Stimulated activated CD4-positive, alpha-beta T cell treated with anti-CD3 and anti-CD28 coated beads, Interleukin-15, amount 100 ng/mL, for 48 hours (primary cell): ENCODE measurements at places on chromosomes 12 and 14.

DNA sequence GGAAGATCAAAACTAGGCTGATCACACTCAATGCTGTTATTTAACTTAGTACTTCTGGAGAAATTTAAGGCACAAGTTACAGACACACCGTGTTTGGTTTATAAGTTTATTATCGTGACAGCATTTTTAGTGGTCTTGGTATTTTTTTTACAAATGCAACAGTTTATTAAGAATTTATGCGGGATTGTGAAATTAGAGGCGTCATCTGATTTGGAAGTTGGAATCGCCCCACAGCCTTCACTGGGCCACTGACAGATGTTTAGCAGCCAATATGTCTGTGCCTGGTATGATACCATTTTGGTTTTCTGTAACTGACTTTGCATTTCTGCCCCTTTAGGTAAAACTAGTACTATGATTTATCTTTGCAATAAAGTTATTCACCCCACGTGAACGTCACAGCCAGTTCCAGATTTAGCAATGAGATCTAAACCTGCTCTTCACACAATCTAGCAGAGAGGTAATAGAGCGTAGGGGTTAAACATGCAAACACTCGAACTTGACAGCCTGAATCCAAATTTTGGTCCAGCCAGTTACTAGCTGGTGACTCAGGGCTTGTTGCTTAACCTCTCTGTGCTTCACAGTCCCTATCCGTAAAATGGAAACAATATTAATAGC is 73.2 kb upstream of the SSTR1 start:
- DNase-seq: no peak

- no peak for DNase-seq
Measured at GRCh38 chr12:124915239-124916236, 1.1 kb upstream of the UBC start.

DNA sequence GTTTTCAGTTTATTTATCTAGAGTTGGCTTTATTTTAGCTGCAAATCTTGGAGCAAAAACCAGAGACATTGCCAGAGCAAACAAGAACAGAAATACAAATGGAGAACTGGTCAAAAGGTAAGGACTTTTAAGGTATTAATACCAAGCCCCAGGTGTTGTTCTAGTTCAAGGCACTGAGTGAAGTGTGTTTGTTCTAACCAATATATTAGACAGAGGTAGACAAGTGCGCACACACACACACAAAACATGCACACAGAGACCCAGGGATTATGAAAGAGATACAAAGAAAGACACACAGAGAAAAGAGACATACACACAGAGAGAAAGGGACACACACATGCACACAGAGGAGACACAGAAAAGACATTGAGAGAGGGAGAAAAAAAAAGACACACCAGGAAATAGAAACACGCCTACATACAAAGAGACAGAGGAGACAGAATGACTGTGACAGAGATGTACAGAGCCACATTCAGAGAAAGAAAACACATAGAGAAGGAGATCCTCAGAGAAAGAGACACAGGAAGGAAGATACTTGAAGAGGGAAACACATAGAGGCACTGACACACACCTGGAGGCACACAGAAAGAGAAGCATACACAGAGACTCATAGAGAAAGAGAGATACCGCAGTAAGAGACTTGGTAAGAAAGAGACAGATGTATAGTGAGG is 50.2 kb downstream of the MIPOL1 start:
- DNase-seq: no peak

DNA sequence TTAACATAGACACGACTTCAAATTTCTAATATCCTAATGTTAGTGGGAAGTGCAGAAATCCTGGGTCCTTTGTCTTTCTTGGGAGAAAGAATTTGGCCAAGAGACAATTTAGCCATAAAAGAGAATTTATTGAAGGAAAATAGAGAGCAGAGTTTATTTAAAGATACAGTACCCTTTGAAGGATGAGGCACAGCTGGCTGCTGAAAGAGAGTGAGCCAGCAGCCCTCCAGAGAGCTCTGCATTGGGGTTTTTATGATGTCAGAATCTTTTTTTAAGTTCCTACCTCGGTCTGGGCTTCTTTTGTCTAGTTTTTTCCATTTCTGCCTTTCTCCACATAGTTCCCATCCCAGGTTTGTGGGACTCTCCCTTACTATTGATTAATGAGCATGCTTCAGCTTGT is 37.5 kb downstream of the CCER1 start:
- DNase-seq: no peak

- DNase-seq: no peak
Measured at GRCh38 chr12:44000309-44000952, 164.6 kb downstream of the TMEM117 start.

- no peak for DNase-seq
Measured at GRCh38 chr12:90974286-90974685, 19.3 kb upstream of the CCER1 start.

DNA sequence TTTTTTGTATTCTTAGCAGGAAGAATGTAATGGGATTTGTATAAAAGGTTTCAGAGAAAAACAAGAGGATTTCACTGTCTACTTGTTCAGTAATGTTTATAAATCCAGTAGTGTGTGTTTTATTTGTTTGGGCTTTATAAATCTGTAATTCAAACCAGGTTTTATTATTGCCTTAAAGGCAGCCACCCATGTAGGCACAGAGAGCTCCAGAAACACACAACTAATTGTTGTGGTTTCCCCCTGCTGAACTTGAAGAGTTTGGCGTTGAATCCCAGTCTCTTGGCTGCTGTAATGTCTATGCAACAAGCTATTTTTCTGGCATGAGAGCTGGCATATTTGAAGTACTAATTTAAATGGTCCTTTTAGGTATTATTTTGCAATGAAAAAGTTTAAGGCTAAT is 63.4 kb upstream of the SLCO1C1 start:
- no peak for DNase-seq

GRCh38 chr14:37411079-37411735 is 183.8 kb downstream of the FOXA1 start:
- no peak for DNase-seq

- DNase-seq: no peak
Measured at GRCh38 chr12:110279566-110280375, 1.3 kb upstream of the ATP2A2 start.

- no peak for DNase-seq
Measured at GRCh38 chr12:116558280-116559161, 660 bp upstream of the MAP1LC3B2 start.

- DNase-seq: no peak
Measured at GRCh38 chr12:31765931-31766330, 37.1 kb upstream of the AMN1 start.

GRCh38 chr12:71415336-71416231 is 24.0 kb upstream of the LGR5 start:
- peak; percentile 11 for DNase-seq

- DNase-seq: no peak
Measured at GRCh38 chr14:40345334-40345733, 913.1 kb upstream of the FBXO33 start.

DNA sequence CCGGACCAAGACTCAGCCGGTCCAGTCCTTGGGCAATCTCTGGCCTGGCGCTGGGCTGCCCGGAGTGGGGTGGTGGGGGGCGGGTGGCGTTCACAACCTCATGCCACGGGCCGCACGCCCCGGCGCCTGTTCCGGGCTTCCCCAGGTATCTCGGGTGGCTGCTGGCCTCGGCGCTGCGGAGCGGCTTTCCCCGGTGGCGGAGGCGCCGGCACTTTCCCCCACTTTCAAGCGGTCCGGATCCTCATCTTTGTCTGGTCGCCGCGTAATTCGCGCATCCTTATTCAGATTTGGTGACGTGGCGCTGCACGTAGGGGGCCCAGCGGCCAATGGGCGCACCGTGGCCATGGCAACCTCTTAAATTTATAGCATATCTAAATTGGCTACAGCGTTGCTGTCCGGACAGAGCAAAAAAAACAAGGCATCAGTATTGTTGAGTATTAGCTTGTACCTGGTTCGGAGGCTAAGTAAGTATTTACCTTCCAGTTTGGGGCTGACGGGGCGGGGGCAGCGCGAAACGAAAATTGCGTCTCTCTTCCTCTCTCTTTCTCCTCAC is at the start of gene LHX5:
LHX5 (minus strand) TSS at position 253 of the 553 bp plus-strand sequence. CDS start 373 bp downstream, outside the sequence.
- DNase-seq: no peak

- no peak for DNase-seq
Measured at GRCh38 chr14:75549169-75549568, 26.9 kb downstream of the BATF start.

GRCh38 chr14:59787045-59787674 is 83.4 kb downstream of the RTN1 start:
- no peak for DNase-seq

DNA sequence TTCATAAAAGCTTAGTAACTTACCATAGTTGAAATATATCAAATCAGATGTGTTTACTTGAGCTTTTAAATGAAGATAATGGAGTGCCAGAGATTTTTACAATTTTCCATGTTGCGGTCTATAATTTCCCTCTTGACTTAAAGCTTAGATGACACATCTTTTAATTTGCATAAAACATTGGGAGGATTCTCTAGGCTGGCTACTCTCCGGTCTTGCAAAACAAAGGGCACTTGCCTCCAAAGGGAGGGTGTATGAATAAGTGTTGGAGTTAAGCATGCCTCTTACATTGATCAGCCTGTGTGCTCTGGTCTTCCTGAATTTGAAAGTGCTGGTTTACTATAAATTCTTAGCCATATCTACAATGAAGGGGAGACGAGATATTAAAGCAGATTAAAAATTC is 336.4 kb upstream of the NAV3 start:
- DNase-seq: no peak

- DNase-seq: no peak
Measured at GRCh38 chr12:131002216-131002631, 48.5 kb downstream of the ADGRD1 start.

- no peak for DNase-seq
Measured at GRCh38 chr14:105846312-105846711, 319.9 kb downstream of the TMEM121 start.

DNA sequence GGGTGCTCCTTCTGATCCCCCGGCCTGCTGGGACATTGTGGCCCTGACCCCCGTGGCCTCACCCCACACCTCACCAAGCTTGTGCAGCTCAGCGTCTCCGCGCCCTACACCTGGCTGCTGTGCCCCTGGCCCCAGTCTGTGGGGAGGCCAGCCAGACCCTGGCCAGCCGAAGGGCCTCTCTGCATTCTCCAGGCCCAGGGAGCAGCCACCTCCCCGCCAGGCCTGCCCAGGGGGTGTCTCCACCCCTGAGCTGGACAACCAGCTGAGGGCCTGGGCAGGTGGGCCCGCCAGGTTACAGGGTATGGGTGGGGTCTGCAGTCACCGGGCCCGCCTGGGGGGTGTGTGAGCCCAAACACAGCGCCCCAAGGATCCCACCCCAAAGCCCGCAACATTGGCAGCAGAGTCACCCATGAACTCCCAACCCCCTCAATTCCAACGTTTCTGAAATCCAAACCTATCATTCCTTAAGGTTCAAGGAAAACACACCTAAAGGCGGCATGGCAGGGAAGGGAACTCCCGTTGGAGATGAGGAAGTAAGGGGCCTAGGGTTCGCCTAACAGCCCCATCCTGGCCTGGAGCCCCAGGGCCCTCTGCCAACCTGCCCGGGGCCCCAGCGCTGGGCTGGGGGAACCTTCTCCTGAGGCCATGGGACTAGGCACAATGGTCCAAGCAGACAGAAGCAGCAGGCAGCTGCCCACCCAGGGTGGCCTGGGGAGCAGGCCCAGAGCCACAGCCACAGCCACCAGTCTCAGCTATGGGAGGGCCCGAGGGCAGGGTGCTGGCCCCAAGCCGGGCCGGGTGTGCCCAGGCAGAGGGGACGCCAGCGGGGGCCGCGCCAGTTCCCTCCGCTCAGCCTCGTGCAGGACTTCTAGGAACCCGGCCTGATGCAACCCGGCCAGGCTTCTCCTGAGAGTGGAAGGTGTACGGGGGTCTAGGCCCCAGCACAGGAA is 8.5 kb downstream of the AKT1 start:
- no peak for DNase-seq

- DNase-seq: no peak
Measured at GRCh38 chr14:84961637-84962036, 568.3 kb upstream of the FLRT2 start.

GRCh38 chr14:88533064-88533602 is 21.7 kb downstream of the PTPN21 start:
- DNase-seq: no peak

DNA sequence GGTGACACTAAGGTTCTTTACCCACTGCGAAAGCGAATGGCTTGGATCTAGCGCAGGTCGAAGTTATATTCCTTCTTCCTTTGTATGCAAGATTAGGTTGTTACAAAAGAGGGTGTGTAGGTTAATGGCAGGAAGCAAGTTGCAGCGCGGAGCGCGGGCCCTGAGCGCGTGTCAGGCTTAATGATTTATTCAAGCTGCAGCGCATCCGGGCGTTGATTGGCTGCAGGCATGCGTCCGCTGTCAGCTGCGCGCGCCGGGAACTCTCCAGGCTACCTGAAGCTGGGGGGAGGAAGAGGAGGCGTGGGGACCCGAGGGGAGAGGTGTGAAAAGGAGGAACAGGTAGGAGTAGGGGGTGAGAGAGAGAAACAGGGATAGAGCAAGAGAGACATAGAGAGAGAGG is 7.4 kb downstream of the ASCL1 start:
- no peak for DNase-seq

DNA sequence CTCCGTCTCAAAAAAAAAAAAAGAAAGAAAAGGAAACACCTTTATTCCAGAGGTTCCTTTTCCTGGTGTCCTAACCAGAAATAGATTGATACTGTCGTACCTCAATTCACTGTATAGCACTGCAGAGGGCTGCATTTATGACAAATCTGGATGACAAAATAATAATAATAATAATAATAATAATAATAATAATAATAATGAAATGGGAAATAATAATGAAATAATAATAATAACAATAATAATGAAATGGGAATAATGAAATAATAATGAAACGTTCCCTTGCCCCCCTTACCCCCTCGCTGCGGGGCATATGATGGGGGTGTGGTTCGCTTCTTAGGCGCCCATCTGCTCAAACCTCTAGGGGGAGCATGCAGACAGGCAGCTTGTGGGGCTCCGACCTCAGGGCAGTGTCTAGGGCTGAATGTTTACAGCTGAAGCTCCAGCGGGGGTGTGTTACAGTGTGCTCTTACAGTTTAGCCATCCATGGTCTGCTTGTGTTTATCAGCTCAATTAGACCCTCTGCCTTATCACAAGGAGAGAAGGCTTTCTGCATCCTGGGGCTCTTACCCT is 1088.3 kb upstream of the SEL1L start:
- no peak for DNase-seq

- DNase-seq: no peak
Measured at GRCh38 chr12:84689638-84690037, 223.0 kb downstream of the SLC6A15 start.

DNA sequence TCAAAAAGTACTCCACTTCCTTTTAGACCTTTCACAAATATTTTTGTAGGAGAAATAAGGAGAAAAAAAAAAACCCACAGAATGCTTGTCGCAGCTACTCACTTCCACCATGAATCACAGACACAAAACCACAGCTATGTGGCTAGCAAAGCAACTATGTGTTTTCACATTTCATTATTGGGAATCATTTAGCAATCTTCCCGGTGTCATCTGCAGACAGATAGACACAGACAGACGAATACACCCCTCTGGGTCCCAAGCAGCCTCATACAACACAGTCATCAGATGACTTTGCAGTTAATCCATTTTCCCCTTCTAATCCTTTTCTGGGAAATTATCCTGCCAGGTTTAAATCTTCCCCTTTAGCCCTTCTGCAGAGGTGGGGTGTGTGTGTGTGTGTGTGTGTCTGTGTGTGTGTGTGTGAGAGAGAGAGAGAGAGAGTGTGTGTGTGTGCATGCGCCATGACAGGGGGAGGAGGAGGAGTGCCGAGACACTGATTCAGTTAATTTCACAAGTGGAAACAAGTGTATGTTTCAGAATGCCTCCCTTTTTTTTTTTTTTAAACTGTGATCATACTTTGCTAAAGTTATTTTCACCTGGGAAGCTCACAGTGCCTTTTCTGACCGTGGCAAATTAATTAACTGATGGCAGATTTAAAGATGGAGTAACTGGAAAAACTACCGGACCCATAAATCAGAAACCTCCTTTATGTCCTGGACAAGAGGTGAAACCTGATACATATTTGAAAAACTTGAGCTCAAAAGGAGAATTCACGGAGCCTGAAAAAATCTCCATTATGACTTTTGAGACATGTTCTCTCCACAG is 39.9 kb downstream of the LTBP2 start:
- no peak for DNase-seq
